ENCODE measurements at places on chromosomes 11 and 22. TPM values are rescaled to one million over a fixed set of nuclear protein-coding genes. Genes with fewer than 3 reads are reported as not detected.
A peak's percentile ranks its signal among the peaks of the same experiment; 100 is the strongest.

GPR83 gene
- 0.30 TPM for total RNA-seq

DRICH1 gene
- total RNA-seq = not detected

ARHGEF17 gene
- 0.42 TPM for total RNA-seq

CHEK1 gene
- 96.0 TPM for total RNA-seq

DLG2 gene
- total RNA-seq = 1.9 TPM

CPSF7 gene
- total RNA-seq = 114 TPM

MRGPRF gene
- not detected for total RNA-seq

DNA sequence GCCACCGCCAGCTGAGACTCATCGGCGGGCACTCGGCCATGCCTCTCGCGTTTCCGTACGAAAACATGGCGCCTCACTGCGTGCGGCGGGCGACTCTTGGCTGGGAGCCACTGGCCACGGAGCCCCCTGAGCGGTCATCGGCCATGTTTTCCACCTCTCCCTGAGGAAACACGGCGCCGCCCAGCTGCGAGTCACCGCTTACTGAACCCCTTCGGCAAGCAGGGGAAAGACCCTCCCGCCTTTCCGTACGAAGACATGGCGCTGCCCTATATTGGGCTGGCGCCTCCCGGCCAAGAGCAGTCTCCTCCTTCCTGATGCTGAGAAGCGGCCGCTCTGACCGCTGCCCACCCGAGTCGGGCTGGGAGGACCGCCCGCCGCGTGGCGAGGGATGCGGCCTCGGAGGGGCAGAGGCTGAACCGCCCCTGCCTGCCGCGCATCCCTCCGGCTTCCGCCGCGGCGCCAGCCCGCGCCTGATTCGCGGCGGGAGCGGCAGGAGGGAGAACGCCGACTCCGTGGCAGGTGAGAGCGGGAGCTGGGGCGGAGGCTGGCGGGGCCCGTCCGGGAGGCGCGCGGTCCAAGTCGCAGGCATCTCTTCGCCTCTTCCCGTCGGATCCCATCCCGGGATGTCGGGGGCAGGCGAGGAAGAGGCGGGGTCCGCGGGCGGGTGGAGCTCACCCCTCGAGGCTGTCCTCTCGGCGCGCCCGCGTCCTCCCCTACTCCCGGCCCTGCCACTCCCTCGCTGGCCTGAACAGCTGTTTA is at the start of gene TCP11L1:
TSS of gene TCP11L1 (plus strand) at position 299 of the 759 bp plus-strand sequence. CDS start 4,202 bp downstream, outside the sequence.
- ATAC-seq = peak; percentile 64

GRCh38 chr22:49051491-49052022 is 776.1 kb downstream of the BRD1 start:
- ATAC-seq = no peak

GRCh38 chr22:35378621-35379020 is 2.3 kb upstream of the HMOX1 start:
- no peak for ATAC-seq

DNA sequence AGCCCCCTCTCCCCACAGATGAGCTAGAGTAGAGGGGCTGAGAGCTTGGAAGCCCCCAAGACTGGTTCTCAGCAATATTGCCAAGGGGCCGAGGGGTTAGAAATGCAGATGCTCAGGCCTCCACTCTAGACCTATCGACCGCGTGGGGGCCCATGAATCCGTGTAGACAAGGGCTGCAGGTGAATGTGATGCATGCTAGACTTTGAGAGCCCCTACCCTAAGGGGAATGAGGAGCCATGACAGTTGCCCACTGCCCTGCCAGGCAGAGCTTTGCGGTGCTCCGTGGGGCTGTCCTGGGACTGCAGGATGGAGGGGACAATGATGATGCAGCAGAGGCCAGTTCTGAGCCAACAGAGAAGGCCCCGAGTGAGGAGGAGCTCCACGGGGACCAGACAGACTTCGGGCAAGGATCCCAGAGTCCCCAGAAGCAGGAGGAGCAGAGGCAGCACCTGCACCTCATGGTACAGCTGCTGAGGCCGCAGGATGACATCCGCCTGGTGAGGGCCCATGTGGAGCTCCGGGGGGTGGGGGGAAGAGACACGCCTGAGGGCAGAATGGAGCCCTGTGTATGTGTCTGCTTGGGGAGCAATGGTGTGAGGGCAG is 1.3 kb downstream of the SSH3 start:
- ATAC-seq = no peak

DNA sequence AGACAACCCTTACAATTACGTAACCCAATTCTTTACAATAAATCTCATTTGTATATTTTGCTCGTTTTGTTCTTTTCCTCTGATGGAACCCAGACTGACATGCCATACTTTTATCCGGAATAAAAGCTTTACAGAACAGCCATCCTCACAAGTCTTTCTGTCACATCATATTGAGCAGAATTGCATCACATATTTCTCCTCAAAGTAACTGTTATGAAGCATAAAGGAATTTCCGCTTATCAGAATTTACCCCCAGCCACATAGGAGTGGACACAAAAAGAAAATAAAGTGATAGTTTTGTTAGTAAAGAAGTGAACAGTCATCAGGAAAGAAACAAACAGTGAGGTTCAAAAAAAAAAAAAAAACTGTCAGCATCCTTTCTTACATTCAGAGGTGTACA is 539.5 kb upstream of the LUZP2 start:
- no peak for ATAC-seq

DNA sequence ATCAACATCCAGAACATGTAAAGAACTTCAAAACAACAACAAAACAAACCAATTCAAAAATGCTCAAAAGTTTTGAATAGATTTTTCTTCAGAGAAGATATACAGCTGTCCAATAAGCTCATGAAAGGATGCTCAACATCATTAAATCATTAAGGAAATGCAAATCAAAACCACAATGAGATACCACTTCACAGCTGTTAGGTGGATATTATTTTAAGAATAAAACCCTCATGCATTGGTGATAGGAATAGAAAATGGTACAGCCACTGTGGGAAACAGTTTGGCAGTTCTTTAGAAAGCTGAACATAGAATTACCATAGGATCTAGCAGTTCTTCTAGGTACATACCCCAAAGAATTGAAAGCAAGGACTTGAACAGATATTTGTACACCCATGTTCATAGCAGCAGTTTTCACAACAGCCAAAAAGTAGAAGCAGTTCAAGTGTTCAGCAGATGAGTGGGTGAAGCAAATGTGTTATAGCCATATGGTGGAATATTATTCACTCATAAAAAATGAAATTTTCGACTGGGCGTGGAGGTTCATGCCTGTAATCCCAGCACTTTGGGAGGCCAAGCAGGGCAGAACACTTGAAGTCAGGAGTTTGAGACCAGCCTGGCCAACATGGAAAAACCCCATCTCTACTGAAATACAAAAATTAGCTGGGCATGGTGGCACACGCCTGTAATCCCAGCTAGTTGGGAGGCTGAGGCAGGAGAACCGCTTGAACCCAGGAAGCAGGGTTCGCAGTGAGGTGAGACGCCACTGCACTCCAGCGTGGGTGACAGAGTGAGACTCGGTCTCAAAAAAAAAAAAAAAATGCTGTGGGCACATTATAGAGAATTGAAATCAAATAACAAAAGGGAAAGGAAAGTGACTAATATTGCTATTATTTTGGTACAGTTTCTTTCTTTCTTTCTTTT is 42.9 kb downstream of the CBL start:
- peak; percentile 50 for ATAC-seq

GRCh38 chr22:46008836-46009596 is 32.1 kb upstream of the WNT7B start:
- no peak for ATAC-seq

DNA sequence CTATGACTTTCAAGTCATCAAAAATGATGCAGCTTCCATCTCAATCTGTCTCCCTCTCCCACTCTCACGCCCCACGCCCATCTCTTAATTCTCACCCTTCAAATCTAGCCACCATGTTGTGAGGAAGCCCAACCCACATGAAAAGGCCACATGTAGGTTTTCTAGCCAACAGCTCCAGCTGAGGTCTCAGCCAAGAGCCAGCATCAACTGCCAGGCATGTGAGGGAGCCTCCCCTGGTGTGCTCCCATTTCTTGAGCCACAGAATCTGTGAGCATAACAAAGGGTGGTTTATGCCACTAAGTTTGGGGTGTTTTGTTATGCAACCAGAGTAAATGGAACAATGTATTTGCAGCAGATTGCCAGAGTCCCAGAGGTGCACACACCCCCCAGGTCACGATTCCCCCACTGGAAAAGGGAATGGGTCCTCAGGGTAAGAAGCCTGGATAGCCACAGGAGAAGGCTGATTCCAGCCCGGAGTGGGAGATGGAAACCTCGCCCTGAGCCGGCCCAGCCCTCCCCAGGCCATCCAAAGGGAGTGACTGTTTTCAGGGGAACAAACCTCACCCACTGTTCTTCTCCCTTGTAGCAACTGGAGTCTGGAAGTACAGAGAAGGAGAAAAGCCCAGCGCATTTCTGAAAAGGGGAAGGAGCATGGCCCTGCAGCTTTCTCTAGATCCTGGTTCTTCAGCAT is 20.0 kb upstream of the LINC01488 start:
- ATAC-seq = no peak

GRCh38 chr22:20531404-20532201 is 24.2 kb downstream of the MED15 start:
- no peak for ATAC-seq

GRCh38 chr22:29478326-29479276 is 1.4 kb upstream of the NEFH start:
- no peak for ATAC-seq

DNA sequence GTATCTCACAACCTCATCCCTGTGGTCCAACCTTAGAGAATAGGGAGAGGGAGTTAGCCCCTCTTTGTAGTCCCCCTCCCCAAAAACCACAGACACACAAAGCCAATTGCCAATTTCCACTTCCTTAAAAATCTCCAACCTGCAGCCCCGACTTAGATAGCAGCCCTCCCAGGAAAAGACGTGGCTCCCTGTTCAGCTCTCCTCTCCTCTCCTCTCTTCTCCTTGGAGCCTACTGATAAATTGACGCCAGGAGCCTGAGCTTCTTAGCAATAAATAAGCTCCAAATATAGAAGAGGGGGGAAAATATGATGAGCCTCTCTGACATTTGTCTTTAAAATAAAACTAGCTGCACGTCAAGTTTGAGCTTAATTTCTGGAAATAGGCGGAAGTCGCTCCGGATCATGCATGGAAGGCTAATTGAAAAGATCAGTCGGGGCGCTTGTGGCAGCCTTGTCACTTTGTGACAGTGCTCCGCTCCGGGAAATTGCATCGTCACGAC is 7.3 kb downstream of the PAX6 start:
- no peak for ATAC-seq

GRCh38 chr11:14270690-14271542 is 88.1 kb downstream of the RRAS2 start:
- peak; percentile 92 for ATAC-seq

DNA sequence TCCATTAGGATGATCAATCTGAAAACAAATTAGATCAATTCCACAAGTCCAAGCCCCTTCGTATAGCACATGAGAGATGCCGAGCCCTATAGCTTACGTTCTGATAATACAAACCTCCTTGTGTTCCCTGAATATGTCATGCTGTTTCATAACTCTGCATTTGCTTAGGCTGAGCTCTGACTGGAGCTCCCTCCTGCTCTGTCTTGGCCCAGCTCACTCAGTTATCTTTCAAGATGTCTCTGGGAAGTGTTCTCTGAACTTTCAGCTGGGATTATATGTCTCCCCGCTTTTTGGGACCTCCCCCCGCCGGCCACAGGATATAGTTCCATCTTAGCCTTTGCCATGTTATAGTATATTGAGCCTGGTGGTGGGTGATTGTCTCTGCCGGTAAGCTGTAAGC is 44.0 kb downstream of the FDX1 start:
- ATAC-seq = no peak

DNA sequence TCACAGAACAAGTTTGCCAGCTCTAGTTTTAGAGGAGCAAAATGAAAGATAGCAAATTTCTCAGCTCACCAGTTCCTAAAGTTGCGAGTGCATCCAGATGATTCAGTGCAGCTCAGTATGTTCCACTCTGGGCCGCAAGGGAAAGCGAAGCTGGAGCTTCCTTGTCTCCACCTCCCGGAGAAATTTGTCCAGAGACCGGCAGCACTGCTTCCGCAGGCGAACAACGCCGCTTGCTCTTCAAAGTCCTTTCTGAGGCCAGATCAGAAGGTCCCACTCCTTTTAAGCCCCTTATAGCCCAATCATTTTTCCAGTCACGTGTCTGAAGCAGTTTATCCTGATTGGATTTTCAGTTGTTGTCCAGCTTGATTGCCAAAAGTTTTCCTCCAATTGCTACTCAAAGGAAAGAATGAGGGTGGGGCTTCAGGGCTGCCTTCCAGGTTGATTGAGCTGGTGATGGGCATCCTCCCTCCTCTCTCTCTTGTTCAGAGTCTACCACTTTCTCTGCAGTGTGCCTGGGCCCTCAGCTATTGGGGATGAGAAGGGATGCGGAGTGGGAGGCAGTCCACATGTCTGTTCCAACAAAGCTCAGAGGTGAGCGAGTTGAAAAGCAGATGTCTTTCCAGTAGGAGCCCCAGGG is at the start of gene ZNF280A:
TSS of gene ZNF280A (minus strand) at position 251 of the 637 bp plus-strand sequence. CDS start 4,640 bp downstream, outside the sequence.
- no peak for ATAC-seq

DNA sequence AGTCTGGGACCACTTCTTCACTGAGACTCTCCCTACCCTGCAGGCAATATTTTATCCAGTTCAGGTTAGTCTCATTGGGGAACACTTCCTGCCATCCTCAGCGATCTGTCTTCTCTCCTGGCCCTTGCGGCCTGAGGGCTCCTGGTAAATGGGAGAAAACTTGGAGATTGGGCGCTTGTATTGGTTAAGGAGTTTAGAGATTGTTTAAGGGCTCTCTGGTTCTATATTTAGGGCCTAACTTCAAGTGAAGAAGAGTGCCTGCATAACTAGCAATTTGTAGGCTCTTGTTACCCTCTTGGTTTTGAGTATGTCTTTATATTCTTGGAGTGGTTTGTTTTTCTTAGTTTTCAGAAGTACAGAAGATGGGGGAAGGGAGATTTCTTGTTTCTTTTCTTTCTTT is 72.7 kb downstream of the TRAF6 start:
- no peak for ATAC-seq

Data from activated T-helper 17 cell treated with anti-CD3 and anti-CD28 coated beads, Interleukin-2, amount 50 U/mL, for 72 hours (primary cell).